Stimulated activated CD4-positive, alpha-beta T cell treated with anti-CD3 and anti-CD28 coated beads, Interleukin-4, amount 100 ng/mL, for 24 hours (primary cell): ENCODE measurements at places on chromosomes 3 and 15.

DNA sequence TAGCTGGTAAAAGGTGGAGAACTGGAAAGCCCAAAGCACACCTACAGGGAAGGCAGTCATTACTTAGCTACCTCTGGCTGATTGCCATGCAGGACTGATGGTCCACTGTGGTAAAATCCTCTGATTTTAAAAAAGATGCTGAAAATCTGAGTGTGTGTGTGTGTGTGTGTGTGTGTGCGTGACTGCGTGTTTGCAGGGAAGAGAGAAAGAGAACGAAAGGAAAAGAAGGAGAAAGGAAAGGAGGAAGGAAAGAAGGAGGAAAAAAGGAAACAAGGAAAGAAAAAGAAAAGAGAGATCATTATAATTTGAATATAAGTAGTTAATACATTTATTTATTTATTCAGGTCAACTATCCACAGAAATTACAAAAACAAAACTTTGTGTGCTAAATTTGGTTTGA, 488.7 kb upstream of the KCNMB2 start:
- DNase-seq, result no peak

- DNase-seq, result no peak
Measured at GRCh38 chr3:39780352-39780751, 29.1 kb upstream of the MYRIP start.

- no peak for DNase-seq
Measured at GRCh38 chr3:126108676-126109050, 24.7 kb upstream of the SLC41A3 start.

DNA sequence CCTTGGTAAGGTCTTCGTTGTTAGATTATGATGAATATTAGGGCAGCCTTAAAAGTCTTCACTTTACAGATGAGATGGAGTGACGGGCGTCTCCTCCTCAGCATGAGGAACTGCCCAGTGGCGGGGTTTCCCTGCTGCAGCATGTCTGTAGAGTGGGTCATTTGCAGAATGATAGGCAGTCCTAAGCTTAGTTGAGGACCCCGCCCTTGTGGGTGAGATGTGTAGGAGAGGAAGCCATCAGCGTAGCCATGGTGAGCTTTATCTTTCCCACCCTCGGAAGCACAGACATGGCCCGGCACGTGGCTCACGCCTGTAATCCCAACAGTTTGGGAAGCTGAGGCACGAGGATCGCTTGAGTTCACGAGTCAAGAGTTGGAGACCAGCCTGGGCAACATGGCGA, 877 bp downstream of the NIT2 start:
- DNase-seq, result peak; percentile 14

GRCh38 chr3:97360804-97361203, 403.8 kb upstream of the ARL6 start:
- no peak for DNase-seq

DNA sequence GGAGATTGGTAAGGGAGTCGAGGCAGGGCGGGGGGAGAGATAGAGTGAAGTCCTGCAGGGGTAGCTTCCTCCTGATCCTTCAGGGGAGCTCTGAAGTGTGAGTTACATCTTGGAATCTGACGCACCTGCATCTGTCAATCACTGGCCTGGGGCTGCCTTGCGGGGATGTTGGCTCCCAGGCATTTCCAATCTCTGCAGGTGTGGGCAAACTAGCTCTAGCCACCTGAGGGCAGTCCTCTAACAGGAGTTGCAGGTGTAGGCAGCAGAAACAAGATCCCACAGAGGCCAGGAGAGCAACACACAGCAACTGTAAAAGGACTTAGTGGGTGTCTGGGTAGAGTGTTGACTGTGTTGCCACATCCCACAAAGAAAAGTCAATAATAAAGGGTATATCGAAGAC, 63.6 kb downstream of the ZNF621 start:
- no peak for DNase-seq

- DNase-seq, result peak; percentile 36
Measured at GRCh38 chr3:59935025-59935424, 885.2 kb upstream of the CFAP20DC start.

GRCh38 chr3:11602886-11603527, 40.7 kb downstream of the VGLL4 start:
- DNase-seq, result no peak

GRCh38 chr3:128383316-128384235, 83.1 kb downstream of the DNAJB8 start:
- DNase-seq, result peak; percentile 21

DNA sequence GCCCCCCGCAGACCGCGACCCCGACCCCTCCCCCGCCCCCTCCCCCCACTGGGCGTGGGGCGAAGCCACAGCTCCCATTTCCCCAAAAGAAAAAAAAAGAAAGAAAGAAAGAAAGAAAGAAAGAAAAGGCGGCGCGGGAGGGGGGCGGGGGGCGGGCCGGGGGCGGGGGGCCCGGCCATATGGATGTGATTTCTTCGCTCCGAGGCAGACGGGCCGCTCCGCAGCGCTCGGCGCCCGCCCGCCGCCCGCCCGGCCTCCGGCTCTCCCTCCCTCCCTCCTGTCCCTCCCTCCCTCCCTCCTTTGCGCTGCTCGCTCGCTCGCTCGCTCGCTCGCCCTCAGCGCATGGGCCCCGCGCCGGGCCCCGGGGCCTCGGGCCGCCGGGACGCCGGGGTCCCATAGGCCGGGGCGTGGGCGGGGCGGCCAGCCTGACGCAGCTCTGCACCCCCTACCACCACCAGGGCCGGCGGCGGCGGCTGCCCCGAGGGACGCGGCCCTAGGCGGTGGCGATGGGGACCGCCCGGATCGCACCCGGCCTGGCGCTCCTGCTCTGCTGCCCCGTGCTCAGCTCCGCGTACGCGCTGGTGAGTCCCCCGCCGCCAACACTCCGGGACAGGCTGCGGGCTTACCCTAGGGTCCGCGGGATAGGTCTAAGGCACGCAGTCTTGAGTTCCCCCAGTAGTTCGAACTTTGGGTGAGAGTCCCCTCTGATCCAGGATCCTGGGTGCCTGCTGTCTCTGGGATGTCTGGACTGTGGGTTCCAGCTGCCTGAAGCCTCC, 5.7 kb downstream of the PTH1R start:
- no peak for DNase-seq

DNA sequence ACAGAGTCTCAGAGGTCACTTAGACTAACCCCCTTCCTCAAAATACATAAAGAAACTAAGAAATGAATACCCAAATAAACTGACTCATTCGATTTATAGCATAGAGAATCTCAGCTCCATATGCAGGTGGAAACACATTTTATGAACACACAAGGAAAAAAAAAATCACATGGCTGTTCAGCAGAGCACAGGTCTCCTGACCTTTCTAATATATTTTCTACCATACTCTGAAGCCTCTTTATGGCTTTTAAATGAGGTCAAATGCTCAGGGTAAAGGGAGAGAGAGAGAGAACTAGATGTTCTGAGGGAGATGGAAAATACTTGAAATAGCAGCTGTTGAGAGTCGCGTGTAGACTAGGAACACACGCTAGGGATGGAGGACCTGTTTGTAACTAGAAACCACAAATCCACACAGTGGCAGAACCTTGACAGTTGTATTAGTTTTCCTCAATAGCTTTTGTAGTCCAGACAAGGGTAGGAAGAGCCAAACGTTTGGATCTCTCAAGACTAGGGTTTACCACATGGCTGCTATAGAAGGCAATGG, 165.3 kb downstream of the FMN1 start:
- no peak for DNase-seq
